GM04504 (cell line): ENCODE measurements at places on chromosomes 4 and X.

- DNase-seq: no peak
Observed at GRCh38 chr4:183504930-183505610, at the start of gene ING2. TSS of gene ING2 (plus strand) at chr4:183505058. CDS start at chr4:183505196, 138 bp downstream.

DNA sequence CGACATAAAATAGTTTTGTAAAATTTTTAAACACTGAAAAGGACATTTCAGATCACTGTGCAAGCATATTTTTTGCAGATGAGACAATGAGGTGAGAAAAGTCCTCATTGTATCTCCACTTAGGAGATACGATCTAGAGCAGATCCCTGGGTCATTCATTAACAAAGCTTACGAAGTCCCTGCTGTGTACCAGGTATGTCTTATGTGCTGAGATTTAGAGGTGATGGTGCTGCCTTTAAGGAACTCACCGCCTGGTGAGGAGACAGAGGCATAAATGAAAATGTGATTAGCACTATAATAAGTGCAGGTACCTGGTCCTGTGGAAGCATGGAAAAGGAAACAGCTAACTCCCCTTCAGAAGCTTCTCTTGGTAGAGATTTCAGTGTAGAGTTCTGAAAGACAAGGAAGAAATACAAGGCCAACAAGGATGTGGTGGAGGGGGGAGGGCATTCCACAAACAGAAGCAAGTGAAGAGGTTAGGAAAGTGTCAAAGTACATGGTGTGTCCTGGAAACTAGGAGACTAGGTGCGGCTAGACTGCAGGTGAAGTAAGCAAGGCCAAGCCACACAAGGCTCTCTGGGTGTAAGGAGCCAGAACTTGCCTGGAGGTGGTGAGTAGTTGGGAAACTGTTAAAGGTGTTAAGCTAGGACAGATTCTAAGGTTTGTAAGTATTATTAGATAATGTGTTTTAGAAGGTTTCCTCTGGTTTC lies 1.5 kb upstream of the NDNF start:
- DNase-seq: no peak

DNA sequence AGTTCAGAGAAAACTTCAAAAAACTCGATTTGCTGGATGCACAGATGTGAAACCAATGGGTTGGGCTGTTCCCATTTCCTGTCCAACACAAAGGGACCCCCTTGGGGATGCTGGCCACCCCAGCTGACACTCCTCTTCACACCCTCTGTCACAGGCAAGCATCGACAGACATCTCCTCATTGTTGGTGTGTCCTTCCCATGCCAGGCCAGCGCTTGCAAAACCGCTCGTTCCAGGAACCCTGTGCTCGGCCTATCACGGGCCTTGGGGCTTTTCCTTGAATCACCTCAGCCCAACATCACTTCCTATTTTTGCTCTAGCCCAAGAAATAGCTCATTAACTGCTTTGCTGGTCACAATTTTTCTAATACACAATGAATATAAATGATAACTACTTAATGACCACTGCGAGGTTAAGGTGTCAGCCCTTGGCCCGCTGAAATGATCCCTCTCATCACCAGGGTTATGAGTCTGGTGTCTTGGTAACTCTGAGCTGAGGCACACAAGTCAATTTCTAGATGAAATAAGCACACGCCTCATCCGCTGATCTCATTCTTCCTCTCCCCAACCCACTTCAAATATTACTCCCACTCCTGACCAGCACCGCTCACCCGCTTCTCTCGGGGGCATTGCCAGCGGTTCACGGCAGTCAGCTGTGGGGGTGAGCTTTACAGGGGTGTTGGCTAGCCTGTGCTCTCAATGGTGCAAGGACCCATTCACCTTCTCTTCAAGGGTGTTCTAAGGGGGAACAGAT lies 32.3 kb downstream of the BCOR start:
- no peak for DNase-seq

GRCh38 chr4:17296921-17297890 lies 214.7 kb downstream of the QDPR start:
- no peak for DNase-seq

DNA sequence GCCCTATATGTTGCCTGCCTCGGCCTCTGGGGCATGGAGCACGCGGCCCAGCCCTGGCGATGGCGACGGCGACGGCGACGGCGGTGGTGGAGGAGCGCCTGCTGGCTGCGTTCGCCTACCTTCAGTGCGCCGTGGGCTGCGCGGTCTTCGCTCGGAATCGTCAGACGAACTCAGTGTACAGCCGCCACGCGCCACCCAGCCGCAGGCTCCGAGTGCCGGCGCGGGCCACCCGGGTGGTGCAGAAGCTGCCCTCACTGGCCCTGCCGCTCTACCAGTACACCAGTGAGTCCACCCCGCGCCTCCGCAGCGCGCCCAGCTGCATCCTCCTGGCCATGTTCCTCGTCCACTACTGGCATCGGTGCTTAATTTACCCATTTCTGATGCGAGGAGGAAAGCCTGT lies 83.7 kb upstream of the F9 start:
- no peak for DNase-seq

- no peak for DNase-seq
Observed at GRCh38 chr4:149796381-149796780, 19.3 kb downstream of the IQCM start.

DNA sequence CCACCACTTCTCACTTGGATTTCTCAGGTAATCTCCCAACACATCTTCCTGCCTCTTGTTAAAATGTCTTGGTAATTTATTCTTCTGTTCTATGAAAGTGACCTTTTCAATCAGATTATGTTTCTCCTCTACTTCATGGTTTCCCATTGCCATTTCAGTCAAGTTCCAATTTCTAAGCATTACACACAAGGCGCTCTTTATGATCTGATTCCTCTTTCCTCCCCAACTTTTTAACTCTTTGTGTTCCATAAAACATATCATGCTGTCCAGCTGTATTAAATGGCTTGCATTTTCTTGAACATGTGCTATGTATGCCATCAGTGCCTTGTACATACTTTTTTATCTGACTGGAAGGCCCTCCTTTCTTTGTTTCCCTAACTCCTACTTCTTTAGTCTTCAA lies 13.1 kb upstream of the ART3 start:
- no peak for DNase-seq

GRCh38 chr4:153521999-153522801 lies 56.0 kb downstream of the TMEM131L start:
- no peak for DNase-seq

DNA sequence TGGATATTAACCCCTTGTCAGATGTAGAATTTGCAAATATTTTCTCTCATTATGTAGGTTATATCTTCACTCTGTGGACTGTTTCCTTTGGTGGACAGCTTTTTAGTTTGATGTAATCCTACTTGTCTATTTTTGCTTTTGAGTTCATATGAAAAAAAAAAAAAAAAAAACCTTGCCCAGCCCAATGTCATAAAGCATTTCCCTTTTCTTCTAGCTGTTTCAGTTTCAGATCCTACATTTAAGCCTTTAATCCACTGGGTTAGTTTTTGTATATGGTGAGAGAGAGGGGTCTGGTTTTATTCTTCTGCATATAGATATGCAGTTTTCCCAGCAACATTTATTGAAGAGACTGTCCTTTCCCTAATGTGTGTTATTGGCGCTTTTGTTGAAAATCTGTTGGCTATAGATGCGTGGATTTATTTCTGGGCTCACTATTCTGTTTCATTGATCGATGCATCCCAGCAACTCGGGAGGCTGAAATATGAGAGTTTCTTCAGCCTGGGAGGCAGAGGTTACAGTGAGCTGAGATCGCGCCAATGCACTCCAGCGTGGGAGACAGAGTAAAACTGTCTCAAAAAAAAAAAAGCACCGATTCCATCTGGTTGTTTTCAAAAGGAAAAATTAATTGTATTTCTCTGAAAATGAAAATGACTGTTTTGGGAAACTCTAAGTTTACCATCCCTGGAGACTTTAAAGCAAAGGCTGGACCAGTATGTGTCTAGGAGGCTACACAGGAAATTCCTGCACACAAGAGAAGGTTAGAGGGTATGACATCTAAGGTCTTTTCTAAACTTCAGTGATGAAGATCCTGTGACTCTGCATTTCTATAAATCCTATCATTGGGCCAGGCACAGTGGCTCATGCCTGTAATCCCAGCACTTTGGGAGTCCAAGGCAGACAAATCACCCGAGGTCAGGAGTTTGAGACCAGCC lies 35.6 kb downstream of the STEEP1 start:
- DNase-seq: no peak
